Stimulated activated CD4-positive, alpha-beta T cell treated with anti-CD3 and anti-CD28 coated beads, Interleukin-12 subunit alpha, Interleukin-12 subunit beta, amount 100 ng/mL, for 4 hours (primary cell): ENCODE measurements at places on chromosomes 5 and 9.

GRCh38 chr9:92492781-92493401 is 10.6 kb upstream of the ASPN start:
- DNase-seq, result no peak

GRCh38 chr9:73577848-73578247 is 426.2 kb downstream of the ANXA1 start:
- DNase-seq, result no peak

DNA sequence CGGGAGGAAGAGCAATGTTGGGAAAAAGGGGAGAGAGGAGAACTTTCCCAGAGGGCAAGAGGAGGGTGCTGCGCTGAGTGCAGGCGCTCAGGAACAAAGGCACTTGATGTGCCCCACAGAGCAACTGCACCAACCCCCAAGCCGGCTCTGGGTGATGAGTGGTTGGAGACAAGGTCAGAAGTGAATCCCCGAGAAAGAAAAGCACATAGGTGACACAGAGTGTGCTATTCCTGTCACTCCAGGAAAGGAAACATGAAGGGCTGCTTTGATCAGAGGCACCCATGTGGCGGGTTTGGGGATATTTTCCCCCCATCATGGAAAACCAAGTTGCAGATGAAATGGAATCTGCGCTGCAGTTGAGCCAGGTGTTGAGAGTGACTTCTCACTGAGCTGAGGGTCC is 20.7 kb upstream of the SLC25A48 start:
- no peak for DNase-seq

- no peak for DNase-seq
Measured at GRCh38 chr5:62576570-62577170, 1.9 kb upstream of the LRRC70 start.

GRCh38 chr9:23938908-23939307 is 112.9 kb upstream of the ELAVL2 start:
- DNase-seq, result no peak

- no peak for DNase-seq
Measured at GRCh38 chr9:96115836-96116235, 186.1 kb downstream of the HSD17B3 start.

- DNase-seq, result no peak
Measured at GRCh38 chr5:74576941-74577456, 63.5 kb downstream of the ENC1 start.

GRCh38 chr9:97759581-97760288 is 62.6 kb upstream of the XPA start:
- no peak for DNase-seq

DNA sequence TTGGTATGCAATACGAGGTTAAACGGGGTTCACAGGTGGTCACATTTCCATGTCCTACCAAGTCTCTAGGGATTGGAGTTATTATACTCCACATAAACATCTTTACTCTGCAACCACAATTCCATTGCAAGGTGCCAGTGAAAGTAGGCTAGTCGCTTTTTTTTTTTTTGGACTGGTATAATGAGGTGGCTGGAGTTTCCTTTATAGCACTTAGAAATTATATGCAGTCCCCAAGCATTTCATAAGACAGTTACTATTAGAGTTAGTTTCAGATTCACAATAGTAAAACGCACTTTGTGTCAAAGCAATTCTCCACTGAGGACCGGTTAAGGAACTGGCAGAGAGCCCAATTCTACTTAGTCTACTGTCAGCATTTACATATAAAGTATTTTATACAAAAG is 1.4 kb downstream of the MEF2C start:
- DNase-seq, result no peak

- no peak for DNase-seq
Measured at GRCh38 chr9:126150411-126151030, 176.1 kb upstream of the MVB12B start.

DNA sequence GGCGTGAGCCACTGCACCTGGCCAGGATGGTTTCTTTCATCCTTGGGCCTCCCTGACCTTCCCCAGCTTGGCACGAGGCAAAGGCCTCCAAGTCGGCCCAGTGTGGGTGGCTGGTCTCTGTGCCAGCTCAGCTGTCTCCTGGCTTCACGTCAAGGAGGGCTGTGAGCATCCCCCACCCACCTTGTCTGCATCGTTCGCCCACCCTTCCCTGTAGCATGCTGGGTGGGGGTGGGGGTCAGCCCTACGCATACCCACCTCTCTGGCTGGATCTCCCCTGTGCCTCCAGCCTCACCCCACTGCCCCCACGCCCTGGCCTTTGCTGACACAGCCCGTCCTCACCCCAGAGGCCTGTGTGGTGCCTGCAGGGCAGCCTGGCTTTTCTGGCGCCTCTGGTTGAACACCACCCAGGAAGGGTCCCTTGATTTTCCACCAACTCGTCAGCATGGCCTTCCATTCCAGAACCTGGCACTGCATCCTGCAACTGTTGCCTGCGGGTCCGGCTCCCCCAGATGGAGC is 8.8 kb upstream of the WDR5 start:
- DNase-seq, result no peak

- DNase-seq, result no peak
Measured at GRCh38 chr5:95866435-95867040, 44.0 kb upstream of the GLRX start.

- DNase-seq, result no peak
Measured at GRCh38 chr5:94499806-94500205, 118.6 kb downstream of the KIAA0825 start.

DNA sequence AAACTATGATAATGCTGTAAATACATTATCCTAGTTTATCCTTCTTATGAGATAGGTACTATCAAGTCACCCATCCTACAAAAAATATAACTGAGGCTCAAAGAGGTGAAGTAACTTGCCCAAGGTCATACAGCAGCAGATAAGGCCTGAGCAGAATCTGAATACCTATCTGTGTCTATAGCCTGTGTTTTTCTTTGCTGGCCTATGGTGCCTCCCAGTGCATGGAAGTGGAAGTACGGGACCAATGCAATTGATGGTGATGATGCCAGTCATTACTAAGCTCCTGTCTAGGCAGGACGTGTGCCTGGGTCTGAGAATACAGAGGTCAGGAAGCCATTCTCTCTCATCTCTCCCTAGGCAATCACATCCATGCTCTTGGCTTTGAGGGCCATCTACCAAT is 67.8 kb downstream of the FAT2 start:
- peak; percentile 17 for DNase-seq

DNA sequence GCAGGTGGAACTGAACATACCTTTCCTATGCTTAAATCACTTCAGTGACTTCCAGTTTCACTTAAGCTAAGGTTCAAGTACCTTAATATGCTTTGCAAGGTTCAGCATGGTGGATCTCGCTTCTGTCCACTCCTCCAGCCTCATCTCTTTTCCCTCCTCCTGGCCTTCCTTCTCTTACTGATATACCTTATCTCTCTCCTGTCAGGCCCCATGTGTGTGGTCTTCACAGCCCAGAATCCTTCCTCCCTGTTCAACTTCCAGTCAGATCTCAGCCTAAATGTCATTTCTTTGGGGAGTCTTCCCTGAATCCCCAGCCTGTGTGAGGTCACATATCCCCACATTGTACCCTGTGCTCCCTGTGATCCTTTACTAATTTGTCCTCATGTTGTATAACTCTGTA is 87.7 kb downstream of the ANGPTL2 start:
- DNase-seq, result no peak

DNA sequence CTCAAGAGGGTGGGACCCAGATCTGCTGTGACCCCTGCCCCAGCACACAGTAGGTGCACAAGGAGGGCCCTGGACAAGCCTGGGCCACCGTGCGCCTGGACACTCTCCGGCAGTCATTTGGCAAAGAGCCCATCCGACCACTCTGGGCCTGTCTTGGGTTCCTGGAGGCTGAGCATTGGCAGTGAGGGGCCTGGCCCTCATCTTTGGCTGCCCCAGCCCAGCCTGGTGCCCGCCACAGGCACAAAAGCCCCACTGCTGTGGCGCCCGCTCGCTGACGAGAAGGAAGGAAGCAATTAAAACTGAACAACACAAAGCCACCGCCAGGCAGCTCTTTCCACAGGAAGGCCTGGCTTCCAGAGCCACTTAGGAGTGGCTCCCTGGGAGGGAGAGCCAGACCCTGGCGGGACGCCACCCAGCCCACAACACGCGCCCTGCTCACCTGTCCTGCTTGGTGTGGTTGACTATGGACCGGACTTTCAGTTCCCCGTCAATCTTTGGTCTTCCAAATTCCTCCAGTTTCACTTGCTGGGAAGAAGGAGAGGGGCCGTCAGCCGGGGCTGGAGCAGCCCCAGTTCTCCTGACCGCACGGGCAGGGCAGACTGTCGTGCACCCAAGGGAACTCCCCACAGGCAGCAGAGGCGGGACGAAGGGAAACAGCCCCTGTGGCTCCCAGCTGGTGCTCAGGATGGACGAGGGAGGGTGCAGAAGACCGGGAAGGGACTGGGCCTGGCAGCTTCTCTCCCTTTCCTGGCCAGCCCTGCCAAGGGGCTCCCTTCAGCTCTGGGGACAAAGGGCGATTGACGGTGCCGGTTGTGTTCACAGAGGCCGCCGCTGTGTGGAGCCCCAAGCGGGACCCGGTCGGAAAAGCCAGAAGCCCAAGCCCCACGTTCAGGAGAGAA is 50.9 kb upstream of the SARDH start:
- DNase-seq, result no peak

DNA sequence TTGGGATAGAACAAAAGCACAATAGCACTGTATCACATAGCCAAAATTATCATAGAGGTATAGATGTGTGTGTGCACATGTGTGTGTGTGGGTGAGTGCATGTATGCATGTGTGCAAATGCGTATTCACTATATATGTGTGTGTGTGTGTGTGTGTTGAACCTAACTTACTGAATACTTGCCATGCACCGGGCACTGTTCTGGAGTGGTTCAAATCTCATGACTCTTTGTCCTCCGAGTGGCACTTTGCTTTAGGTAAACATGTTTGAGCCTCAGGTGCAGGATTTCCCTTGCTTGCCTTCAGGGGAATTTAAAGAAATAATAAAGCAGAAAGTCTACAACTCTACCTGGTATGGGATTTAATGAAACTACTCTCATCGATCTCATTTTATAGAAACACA is 183.5 kb upstream of the GDNF start:
- no peak for DNase-seq

DNA sequence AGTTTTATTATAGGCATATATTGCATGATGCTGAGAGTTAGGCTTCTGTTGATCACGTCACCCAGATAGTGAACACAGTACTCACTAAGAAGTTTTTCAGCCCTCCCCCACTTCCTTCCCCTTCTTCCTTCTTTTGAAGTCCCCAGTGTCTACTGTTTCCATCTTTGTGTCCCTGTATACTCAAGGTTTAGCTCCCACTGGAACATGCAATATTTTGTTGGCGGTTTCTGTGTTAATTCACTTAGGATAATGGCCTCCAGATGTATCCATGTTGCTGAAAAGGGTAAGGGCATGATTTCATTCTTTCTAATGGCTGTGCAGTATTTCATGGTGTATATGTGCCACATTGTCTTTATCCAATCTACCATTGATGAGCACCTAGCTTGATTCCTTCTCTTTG is 764.3 kb downstream of the MTRR start:
- DNase-seq, result no peak

DNA sequence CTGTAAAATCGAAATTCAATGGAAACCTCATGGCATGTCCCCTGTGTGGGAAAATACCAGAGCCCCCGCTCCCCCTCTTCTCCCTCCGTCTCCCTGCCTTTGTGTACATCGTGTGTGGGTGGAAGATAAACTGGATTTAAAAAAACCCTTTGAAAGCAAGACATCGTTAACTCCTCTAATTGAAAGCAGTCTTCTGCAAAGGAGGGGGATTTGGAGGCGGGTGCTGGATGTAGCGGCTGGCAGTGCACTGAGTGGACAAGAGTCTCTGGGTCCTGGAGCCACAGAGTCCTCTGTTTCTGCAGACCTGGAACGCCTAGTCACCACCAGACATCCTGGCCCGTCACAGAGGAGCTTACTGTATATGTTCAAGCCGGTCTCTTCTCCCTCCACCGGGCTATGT is 169.4 kb downstream of the PAPPA start:
- no peak for DNase-seq

DNA sequence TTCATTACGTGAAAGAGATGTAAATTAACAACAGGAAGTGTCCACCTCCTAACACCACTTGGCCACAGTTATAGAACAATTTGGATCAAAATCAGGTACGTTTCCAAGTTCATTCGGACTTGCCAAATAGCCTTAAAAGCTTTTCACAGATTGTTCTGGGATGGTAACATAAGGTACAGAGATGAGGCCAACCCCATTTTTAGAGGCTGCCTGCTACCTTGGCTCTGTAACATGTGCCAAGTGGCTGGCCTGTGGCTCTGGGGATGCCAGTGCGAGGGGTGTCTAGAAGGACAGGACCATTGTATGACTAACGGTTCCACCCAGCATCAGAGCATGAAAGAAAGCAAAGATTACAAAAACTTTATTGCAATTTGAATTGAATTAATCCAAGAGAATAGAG is 91.0 kb downstream of the LHFPL2 start:
- DNase-seq, result no peak

GRCh38 chr9:94821098-94821887 is 94.8 kb downstream of the AOPEP start:
- DNase-seq, result no peak

DNA sequence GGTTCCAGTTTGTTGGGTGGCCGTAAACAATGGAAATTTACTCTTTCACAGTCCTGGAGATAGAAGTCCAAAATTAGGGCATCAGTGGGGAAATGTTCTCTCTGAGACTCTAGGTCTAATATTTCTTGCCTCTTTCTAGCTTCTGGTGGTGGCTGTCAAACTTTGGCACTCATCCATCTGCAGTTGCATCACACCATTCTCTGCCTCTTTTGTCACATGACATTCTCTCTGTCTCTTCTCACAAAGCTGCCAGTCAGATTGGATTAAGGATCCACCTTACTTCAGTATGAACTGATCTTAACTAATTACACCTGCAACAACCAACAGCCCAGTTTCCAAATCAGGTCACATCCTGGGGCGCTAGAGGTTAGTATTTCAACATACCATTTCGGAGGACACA is 222.9 kb upstream of the FTMT start:
- DNase-seq, result no peak

GRCh38 chr9:133959171-133959570 is 33.0 kb downstream of the VAV2 start:
- no peak for DNase-seq

- DNase-seq, result no peak
Measured at GRCh38 chr9:88747768-88748167, 212.8 kb downstream of the NXNL2 start.

GRCh38 chr9:77763566-77763965 is 115.4 kb upstream of the GNA14 start:
- DNase-seq, result no peak

- DNase-seq, result no peak
Measured at GRCh38 chr5:19986031-19986619, 1.9 kb downstream of the CDH18 start.

DNA sequence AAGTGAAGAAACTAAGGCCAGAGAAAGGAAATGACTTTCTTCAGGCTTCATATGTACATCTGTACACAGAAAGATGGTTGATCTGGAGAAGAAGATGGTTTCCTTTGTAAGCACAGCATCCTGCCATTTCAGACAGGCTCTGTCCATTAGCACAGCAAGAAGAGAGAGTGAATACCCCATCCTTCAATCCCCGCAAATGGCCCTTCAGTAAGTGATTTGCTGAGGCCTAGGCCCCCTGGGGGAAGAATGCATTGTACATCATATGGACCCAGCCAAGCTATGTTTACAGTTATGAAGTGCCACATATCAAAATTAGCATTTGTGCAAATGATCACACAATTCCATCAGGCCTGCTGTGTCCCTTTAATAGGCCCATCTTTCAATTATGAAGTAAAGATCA is 657.4 kb downstream of the BRINP1 start:
- no peak for DNase-seq

- no peak for DNase-seq
Measured at GRCh38 chr9:127351182-127352166, 45.5 kb upstream of the SLC2A8 start.
